ENCODE measurements at places on chromosomes 3 and 15. TPM values are rescaled to one million over a fixed set of nuclear protein-coding genes. Genes with fewer than 3 reads are reported as not detected.

ZNF660 gene
- 1.1 TPM for total RNA-seq

MYLK gene
- total RNA-seq, result 155 TPM

RAB27A gene
- 5.1 TPM for total RNA-seq

ARHGEF26 gene
- total RNA-seq, result 4.4 TPM

SLC24A5 gene
- total RNA-seq, result not detected

SNRPN gene
- total RNA-seq, result 162 TPM

ATP13A5 gene
- total RNA-seq, result not detected

RABL3 gene
- 7.1 TPM for total RNA-seq

Measured in mesangial cell (primary cell).